ENCODE measurements at places on chromosomes 16 and 17.
A peak's percentile ranks its signal among the peaks of the same experiment; 100 is the strongest.

DNA sequence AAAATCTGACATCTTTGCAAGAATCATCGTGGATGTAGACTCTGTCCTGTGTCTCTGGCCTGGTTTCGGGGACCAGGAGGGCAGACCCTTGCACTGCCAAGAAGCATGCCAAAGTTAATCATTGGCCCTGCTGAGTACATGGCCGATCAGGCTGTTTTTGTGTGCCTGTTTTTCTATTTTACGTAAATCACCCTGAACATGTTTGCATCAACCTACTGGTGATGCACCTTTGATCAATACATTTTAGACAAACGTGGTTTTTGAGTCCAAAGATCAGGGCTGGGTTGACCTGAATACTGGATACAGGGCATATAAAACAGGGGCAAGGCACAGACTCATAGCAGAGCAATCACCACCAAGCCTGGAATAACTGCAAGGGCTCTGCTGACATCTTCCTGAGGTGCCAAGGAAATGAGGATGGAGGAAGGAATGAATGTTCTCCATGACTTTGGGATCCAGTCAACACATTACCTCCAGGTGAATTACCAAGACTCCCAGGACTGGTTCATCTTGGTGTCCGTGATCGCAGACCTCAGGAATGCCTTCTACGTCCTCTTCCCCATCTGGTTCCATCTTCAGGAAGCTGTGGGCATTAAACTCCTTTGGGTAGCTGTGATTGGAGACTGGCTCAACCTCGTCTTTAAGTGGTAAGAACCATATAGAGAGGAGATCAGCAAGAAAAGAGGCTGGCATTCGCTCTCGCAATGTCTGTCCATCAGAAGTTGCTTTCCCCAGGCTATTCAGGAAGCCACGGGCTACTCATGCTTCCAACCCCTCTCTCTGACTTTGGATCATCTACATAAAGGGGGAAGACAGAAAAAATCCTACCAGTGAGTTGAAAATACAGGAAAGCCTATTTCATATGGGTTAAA lies at the start of gene G6PC1:
G6PC1 (plus strand) TSS at position 340 of the 872 bp plus-strand sequence; CDS start at position 418, 78 bp downstream.
- peak; percentile 71 for DNase-seq

GRCh38 chr16:67676516-67676915 lies 9.9 kb downstream of the C16orf86 start:
- no peak for DNase-seq

GRCh38 chr17:15397620-15398019 lies 56.2 kb upstream of the TEKT3 start:
- DNase-seq, result no peak

GRCh38 chr17:44601973-44602372 lies 44.7 kb downstream of the FZD2 start:
- DNase-seq, result no peak

DNA sequence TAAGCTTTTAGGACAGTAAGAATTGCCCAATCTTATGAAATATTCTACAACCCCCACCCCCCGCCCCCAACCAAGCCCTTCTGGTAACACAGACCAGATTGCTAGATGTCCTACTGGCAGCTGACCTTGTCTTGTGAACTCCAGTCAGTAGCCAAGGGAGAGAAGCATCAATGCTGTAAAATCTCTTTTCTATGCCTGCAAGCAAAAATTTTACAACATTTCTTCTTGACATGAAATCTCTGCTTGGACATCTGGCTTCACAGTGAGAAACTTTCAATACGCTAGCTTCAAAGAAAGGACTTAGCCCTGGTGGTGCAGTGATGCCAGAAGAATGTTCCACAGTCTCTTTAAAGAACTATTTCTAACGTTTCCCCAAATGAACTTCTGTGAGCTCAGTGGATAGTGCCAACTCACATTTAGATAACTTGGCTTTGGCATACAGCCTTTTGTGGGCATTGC lies 169.3 kb upstream of the AXIN2 start:
- DNase-seq, result no peak

DNA sequence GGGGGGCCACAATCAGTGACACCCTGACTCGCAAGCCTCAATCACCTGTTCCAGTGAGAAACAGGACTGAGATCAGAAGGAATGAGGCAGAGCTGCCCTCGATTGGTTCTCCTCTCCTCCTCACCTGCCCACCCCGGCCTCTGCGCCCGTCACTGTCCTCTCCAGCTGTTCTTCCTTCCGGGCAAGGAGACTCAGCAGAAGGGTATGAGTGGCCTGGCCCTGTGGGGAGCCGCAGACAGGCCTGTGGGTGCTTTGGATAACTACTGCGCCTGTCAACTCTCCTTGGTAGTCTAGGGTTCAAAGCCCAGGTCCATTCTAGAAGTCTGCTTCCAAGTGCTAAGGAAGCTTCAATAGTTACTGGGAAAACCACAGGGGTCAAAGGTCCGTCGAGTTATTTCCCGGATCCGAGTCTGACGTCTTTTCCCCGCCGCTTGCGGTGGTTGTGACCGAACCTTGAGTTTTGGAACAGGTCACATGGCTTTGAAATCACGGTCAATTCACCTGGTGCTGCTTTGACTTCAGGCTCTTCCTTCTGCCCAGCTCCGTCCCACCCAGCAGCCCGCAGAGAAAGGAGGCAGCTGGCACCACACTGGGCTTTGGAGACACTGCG lies 8.3 kb downstream of the CARD14 start:
- DNase-seq, result no peak

GRCh38 chr17:29753845-29754439 lies 131.2 kb upstream of the CORO6 start:
- no peak for DNase-seq

GRCh38 chr16:89123001-89123830 lies 29.6 kb downstream of the ACSF3 start:
- DNase-seq, result no peak

GRCh38 chr17:35189291-35189690 lies 4.9 kb downstream of the SLC35G3 start:
- no peak for DNase-seq

DNA sequence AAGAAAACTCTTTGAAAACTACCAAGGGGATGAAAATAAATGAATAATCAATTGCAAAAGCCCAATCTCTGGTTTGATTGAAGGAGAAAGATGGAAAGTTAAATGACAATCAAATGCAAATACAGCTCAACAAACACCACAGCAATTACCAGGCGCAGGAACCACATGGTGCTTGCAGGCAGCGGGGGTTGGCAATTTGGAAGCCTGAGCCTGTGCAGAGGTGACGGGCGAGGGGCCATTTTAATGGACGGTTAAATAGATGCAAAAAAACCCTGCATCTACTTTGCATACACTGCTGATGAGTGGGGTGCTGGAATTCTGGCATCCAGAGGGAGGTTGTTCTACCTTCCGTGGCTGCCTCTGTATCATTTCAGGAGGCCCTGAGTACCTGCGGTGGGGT lies 4.8 kb upstream of the SEZ6 start:
- DNase-seq, result no peak

DNA sequence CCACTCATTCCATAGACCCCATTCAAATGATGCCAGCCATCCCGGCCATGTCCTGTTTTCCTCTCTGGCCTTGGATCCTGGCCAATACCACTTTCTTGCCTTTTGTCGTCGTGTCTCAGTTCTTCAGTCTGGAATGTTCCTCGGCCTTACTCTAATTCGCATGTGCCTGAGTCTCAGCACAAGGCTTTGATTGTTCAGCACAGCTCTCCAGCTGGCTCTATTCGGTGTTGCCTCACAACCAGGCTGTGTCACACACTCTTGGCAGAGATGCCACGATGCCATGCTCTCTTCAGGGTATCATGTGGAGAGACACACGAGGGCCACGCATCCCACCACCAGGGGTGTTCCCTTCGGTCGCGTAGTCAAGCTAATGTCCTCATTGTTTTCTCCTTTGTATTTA lies 1.8 kb upstream of the VPS4A start:
- no peak for DNase-seq

GRCh38 chr17:19686400-19687090 lies 29.8 kb downstream of the SLC47A2 start:
- DNase-seq, result peak; percentile 36

DNA sequence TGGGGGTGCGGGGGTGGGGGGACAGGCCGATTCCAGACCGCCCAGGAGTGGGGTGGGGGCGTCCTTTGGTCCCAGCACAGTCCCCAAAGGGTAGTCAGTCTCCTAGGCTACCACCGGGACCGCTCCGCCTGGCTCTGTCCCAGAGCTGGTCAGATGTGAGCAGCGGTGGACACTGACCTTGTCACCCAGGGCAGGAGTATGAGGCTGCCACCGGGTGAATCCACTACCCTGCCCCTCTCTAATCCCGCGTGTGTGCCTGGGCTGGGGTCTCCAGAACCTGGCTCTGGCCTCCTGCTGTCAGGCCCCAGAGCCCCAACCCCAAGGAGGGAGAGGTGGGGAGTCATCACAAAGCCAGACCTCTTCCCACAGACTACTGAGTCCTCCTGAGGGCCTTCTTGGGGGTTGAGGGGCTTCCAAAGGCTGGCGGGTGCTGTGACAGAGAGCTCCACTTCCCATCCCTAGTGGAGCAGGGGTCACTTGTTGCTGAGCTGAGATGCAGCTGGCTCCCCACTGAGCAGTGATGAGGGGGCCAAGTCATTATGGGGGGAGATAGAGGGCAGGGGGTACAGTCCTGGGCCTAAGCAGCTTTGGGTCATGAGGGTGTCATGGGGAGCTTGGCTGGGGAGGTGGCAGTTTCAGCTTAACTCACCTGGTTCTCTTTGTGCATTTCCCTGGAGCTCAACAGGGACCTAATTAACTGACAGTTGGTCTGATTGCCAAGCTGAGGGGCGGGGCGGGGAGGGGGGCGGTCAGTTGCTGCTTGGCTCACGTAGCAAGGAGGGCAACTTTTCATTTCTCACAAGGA lies 1.2 kb downstream of the PPP1R1B start:
- DNase-seq, result no peak

DNA sequence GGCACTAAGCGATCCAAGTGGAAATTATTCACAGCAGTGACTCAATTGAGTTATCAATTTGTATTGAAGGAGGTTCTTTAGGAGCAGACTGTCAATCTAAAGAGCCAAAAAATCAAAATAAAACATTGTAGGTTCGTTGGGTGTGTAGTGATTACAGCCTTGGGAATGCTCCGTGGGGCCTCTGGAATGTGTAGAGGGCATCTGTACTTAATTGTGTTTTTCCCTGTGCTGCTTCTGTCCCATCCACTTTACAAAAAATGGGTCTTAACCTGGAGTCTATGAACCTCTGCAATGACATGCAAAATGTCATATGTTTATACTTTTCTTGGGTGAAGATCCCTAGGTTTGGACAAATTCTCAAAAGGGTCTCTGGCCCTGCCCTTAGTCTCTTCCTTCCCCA lies 215.1 kb downstream of the CCDC182 start:
- DNase-seq, result no peak

GRCh38 chr16:9965079-9965478 lies 217.1 kb downstream of the GRIN2A start:
- DNase-seq, result no peak

DNA sequence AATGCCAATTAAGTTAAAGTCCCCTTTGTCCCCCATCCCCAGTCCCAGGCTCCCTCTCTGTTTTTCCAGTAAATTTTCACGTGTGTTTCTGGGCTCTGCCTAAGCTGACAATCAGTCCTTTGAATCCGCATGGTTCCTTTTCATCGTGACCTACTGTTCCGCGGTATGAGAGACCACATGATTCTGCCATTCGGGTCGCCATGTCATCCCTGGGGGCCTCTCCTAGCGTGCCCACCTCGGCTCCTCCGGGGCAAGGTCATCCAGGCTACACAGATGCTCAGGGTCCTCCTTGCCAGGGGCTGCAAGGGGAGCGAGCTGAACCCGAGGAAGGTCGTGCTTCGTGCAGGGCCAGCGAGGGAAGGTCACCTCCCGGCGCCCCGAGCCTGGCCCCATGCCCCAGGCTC lies 157.6 kb downstream of the RAB11FIP4 start:
- peak; percentile 31 for DNase-seq

DNA sequence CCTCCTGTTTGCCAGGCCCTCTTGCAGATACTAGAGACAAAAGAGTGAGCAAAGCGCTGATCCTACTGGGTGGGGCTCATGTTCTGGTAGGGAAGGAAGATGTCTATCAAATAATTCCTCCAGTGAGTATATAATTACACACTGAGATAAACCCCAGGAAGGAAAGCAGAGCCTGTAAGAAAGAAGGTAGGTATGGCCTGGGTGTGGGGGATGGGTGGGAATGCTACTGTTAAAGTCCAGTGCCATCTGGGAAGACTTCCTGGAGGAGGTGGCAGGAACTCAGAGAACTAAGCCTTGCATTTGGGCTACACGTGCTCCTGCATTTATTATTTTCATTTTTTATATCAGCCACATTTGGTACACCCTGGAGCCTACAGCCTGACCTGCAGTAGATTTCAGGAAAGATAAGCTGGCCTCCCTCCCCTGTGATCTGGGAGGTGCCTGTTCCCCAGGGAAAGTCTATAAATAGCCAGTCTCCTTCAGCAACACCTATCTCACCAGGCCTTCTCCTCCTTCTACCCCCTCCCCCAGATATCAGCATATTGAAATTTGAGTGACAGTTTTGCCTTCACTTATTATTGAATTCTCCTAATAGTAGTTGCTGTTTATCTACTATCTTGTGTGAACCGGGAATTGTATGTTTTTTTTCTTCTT lies 11.5 kb downstream of the ATP2C2 start:
- no peak for DNase-seq

GRCh38 chr17:37488607-37489196 lies 989 bp upstream of the DUSP14 start:
- DNase-seq, result peak; percentile 52

DNA sequence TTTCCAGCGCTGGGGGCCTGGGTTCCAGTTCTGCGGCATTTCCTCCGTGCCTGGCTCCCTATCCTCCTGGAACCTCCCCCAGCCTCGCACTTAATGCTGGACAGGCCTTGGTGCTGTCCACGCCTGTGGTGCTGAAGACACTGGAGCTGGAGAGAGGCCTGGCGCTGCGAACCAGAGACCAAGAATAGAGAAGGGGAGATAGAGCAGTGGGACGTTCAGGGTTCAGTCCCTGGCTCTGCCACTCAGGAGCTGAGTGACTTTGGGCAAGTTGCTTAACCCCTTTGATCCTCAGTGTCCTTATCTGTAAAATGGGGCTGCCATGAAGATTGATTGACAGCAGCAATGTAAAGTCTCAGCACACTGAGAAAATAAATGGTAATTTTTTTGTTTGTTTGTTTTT lies 11.9 kb downstream of the SBK1 start:
- peak; percentile 48 for DNase-seq

GRCh38 chr16:66434619-66435430 lies 7.7 kb downstream of the BEAN1 start:
- peak; percentile 92 for DNase-seq

DNA sequence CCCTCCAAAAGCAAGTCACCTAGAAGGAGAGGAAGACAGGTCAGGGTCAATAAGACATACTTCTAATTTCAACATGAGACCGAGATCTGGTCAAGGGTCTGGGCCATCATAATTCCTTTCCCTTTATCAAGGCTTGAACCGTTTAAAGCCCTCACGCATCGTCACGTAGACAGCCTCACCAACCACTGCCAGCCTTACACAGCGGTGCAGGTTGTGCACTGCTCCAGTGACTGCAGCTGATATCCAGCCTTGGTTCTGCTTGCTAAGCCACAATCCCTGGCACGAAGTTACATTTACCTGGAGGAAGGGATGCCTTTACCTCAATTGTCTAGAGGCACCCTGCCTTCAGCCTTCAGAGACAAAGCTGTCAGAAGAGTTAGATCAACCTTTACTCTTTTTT lies 85.1 kb downstream of the MYH11 start:
- no peak for DNase-seq

DNA sequence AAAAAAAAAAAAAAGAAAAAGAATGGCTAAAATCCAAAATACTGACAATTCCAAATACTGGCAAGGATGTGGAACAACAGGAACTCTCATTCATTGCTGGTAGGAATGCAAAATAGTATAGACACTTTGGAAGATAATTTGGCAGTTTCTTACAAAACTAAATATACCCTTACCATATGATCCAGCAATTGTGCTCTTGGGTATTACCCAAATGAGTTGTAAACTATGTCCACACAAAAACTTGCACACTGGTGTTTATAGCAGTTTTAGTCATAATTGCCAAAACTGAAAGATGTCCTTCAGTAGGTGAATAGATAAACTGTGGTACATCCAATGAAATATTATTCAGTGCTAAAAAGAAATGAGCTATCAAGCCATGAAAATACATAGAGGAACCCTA lies 8.5 kb upstream of the MEIOC start:
- DNase-seq, result no peak

Measured in HepG2 (cell line).